Hippocampal formation (tissue), 2 donors: ENCODE measurements at places on chromosomes 2 and 18.
A peak's percentile ranks its signal among the peaks of the same experiment; 100 is the strongest.

GRCh38 chr18:9404565-9405060 is 70.0 kb downstream of the TWSG1 start:
- no peak for DNase-seq

DNA sequence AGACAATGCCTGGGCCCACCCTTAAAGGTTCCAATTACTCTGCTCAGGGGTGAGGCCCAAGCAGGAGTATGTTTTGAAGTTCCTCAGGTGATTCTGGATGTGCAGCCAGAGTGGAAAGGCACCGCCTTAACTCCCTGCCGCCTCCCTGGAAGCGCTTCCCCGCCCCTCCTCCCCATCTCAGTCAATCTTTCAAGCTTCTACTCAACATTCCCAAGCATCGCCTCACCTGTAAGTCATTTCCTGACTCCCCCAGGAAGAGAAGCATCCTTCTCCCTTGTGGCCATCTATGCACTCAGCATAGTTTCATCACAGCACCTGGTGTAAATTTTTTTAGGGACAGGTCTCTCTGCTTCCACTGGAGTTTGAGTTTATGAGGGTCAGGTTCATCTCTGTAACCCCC is 67.5 kb downstream of the MYL12B start:
- DNase-seq, result no peak

GRCh38 chr2:202411097-202411496 is 35.0 kb downstream of the BMPR2 start:
- DNase-seq, result no peak

DNA sequence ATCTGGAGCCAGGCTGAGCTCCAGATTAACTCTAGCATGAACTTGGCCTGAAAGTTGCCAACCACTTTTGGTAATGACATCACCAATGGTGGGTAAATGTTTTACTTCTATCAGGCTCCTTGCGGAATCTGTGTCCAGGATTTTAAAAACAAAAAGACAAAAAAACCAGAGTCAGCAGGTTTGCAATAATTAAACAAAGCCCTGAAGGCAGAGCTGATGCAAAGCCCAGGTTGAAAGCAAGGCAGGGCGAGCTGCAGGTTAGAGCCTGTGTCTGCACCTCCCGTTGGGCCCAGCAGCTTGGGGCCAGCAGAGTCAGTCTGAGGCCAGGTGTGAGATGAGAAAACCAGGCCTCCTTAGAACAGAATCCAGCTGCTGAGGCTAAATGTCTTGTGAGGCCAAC is 29.1 kb upstream of the ALK start:
- no peak for DNase-seq

GRCh38 chr2:240390091-240391073 is 45.1 kb upstream of the GPC1 start:
- no peak for DNase-seq

- DNase-seq, result no peak
Measured at GRCh38 chr2:112140205-112140802, 2.1 kb downstream of the FBLN7 start.

- DNase-seq, result no peak
Measured at GRCh38 chr18:44679914-44680272, 795 bp upstream of the SETBP1 start.

- no peak for DNase-seq
Measured at GRCh38 chr2:190625691-190626090, 23.2 kb upstream of the NAB1 start.

DNA sequence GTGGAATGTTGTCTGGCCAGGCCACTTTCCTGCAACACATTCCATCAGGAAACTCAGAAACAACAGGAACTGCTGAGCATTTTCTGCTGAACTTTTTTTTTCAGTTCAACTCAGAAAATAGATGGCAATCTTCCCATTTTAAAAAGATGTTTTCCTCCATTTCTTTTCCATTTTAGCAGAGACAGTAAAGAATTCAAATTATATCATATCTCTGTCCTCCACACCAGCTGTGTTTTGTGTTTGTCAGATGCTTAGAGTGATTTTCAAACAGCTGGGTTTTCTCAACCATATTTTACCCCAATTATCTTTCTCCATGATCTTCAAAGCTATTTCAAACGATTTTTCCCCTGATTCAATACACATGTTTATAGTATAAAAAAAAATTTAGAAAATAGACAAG is 713.4 kb downstream of the LRRTM4 start:
- DNase-seq, result no peak

DNA sequence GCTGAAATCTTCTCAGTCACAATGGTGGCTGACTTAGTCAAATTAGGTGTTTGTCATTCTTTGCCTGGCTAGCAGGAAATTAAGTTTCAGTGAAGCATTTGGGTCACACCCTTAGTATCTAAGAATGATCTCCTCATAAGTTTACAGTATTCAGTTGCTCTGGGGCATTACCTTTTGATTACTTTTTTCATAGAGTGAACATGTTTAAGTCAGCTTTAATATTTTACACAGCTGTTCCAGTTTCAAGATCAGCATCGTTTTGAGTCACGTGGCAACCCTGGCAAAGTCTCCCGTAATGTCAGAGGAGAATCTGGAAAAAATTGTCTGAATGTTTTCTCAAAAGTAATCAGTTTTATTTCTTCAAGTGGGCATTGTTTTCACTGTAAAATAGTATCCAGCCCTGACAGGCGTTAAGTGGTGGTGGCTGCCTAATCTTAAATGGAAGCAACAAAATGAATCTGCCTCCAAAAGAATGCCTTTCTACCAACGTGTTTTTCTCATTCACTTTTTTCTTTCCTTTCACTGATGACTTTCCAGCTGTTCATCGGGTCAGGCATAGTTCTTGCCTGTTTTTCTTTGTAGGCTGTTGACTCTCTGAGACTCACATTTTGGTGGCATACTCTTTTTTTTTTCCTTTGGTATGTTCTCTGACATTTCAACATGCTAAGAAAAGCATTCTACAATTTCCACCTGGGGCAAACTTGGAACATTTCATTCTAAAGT is 319.6 kb upstream of the TCF4 start:
- DNase-seq, result no peak

- DNase-seq, result no peak
Measured at GRCh38 chr2:173079141-173079540, 3.5 kb downstream of the MAP3K20 start.

DNA sequence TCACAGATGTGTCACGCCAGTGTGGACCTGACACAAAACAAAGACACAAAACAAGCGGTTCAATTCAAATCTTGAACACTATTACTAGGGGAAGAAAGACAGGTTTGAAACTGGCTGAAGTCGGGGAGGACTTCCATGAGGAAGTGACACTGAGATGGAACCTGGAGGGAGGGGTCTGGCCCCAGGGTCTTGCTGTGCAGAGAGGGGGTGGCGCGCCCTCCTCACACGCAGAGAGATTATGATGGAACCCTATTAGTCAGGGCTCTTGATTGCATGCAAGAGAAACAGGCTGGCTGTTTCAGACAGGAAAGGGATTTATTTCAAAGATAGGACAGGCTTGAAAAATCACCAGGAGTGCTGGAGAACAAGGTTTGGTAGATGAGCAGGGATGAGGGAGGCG is 363.6 kb upstream of the HS6ST1 start:
- DNase-seq, result no peak

- DNase-seq, result peak; percentile 41
Measured at GRCh38 chr2:239253264-239253663, 147.6 kb downstream of the HDAC4 start.

- no peak for DNase-seq
Measured at GRCh38 chr18:11037533-11038240, 111.7 kb downstream of the PIEZO2 start.

- peak; percentile 8 for DNase-seq
Measured at GRCh38 chr2:191501561-191502168, 176.3 kb upstream of the NABP1 start.

DNA sequence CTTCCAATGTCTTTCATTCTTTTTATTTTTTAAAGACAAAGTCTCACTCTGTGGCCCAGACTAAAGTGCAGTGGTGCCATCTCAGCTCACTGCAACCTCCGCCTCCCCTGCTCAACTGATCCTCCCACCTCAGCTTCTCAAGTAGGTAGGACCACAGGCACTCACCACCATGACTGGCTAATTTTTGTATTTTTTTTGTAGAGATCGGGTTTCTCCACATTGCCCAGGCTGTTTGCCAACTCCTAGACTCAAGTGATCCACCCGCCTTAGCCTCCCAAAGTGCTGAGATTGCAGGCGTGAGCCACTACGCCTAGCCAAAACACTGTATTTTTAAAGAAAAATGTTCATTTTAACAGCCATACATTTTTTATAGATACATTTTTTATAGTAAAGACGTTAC is 12.7 kb downstream of the GCKR start:
- DNase-seq, result no peak

DNA sequence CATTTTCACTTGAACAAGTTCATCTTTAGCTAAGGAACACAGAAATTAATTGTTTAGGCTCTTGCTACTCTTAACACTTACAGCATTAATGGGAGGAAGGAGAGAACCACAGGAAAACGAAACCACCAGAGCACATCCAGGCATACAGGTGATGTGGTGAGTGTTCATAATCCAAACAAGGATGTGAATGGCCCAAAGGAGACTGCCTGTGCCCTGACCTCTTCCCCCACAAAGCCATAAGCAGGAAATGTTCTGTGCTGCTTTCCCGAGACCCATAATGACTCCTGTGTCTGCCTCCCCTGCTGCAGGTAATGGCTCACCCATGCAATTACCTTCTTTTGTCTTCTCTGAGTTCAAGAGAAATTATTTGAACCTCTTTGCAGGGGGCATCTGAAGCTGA is 295.9 kb upstream of the LINC00305 start:
- no peak for DNase-seq

DNA sequence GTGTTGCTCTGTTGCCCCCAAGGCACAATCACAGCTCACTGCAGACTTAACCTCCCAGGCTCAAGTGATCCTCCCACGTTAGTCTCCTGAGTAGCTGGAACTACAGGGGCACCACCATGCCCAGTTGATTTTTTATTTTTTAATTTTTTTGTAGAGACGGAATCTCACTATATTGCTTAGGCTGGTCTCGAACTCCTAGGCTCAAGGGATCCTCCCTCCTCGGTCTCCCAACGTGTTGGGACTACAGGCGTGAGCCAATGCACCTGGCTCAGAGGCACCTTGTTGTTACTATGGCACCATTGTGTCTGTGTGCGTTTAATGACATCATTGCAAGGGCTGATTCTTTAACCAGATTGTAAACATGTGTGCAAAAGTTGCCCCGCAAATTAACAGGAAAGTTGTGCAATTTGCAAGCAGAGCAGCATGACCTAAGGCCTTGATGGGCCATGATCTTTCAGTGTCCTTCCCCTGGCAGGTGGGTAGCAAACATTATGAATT is 22.6 kb downstream of the TCF23 start:
- no peak for DNase-seq

DNA sequence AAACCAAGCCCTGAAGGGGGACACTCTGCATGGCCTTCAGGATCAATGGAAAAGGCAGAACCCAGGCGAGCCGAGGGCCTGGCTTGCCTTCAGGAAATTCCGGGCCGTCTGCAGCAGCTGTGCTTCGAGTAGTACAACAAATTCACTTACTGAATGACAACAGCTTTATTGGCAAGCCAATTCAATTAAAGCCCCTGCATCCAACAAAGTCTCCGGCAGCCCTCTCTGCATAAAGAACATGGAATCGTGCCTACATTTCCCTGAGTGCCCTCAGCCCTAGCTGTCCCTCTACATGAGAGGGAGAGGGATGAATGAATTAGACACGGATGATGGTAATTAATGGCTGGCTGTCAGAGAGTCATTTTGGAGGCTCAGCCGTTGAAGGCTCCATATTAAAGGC is 189.0 kb downstream of the BCL11A start:
- DNase-seq, result no peak

- no peak for DNase-seq
Measured at GRCh38 chr2:229032608-229033234, 238.4 kb downstream of the PID1 start.

DNA sequence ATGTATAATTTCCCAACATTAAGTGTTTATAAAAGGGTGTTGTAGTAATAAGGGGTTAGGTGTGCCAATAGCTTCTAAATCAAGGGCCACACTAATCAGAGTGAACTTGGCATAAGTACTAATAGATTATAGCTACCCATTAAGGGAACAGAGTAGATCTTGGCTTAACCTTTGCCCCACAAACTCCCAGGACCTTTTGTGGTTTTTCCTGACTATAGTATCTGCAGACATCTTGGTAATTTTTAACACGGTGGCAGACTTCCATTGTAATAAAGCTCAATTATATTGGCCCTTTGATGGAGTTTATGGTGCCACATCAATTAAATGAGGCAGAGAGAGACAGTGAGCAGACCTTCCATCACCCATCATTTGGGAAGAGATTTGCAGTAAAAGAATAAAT is 358.5 kb upstream of the HNRNPA3 start:
- no peak for DNase-seq

GRCh38 chr2:152629202-152629601 is 88.1 kb downstream of the PRPF40A start:
- no peak for DNase-seq

- no peak for DNase-seq
Measured at GRCh38 chr18:70428439-70428838, 139.6 kb downstream of the SOCS6 start.

GRCh38 chr18:38948436-38948835 is 1382.8 kb upstream of the CELF4 start:
- no peak for DNase-seq

- DNase-seq, result no peak
Measured at GRCh38 chr18:27723168-27723567, 453.8 kb downstream of the CDH2 start.

DNA sequence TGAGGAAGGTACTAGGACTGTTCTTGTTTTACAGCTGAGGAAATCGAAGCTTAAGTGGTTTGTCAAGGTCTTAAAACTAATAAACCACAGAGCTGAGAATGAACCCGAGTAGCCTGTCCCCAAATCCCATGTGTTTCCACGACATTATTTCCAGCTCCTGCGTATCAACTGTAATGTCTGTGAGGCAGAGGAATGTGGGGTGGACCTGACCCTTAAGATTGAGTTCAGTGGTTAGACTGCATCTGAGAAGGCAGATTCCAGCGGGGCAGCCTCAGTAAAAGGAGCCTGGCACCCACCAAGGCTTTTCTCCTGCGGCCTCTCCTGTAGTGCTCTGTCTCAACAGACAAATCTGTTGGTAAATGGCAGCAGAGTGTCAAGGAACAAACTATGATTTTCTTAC is 81.9 kb upstream of the TMEM178A start:
- no peak for DNase-seq

GRCh38 chr18:48878471-48878870 is 72.3 kb downstream of the SMAD7 start:
- no peak for DNase-seq

GRCh38 chr2:64646007-64646880 is 7.5 kb downstream of the SERTAD2 start:
- peak; percentile 77 for DNase-seq

GRCh38 chr2:66109419-66109818 is 325.5 kb upstream of the MEIS1 start:
- no peak for DNase-seq

- peak; percentile 28 for DNase-seq
Measured at GRCh38 chr18:3248062-3248657, 559 bp downstream of the MYL12A start.

GRCh38 chr2:47501374-47502200 is 98.6 kb downstream of the MSH2 start:
- no peak for DNase-seq

- DNase-seq, result no peak
Measured at GRCh38 chr2:240461471-240462072, 26.1 kb downstream of the GPC1 start.

- no peak for DNase-seq
Measured at GRCh38 chr18:9673296-9674251, 34.5 kb upstream of the RAB31 start.

GRCh38 chr2:23791030-23791429 is 135.9 kb downstream of the ATAD2B start:
- DNase-seq, result no peak

- no peak for DNase-seq
Measured at GRCh38 chr18:75157851-75158250, 51.1 kb downstream of the PTGR3 start.
